ENCODE measurements at places on chromosomes 4 and X.

GRCh38 chrX:18457000-18457399 is 31.6 kb downstream of the CDKL5 start:
- no peak for DNase-seq

DNA sequence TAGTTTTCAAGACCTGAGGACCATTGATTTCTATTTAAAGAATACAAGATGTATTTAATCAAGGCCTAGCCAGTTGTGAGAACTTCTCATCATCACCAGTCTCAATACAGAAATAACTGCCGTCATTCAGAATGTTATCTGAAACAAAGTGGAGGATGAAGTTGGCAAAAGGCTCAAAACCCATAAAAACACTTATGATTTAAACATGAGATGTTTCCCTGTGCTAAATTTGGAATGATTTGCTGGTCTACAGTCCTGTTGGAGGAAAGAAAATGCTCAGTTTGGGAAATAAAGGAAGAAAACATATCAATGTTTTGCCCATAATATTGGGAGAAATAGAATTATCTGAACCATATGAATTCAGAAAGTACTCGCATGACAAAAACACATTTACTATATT is 192.2 kb downstream of the ADGRA3 start:
- DNase-seq = no peak

- no peak for DNase-seq
Observed at GRCh38 chr4:148124512-148124911, 317.7 kb downstream of the NR3C2 start.

GRCh38 chr4:7559741-7560395 is 125.1 kb upstream of the PSAPL1 start:
- DNase-seq = no peak

DNA sequence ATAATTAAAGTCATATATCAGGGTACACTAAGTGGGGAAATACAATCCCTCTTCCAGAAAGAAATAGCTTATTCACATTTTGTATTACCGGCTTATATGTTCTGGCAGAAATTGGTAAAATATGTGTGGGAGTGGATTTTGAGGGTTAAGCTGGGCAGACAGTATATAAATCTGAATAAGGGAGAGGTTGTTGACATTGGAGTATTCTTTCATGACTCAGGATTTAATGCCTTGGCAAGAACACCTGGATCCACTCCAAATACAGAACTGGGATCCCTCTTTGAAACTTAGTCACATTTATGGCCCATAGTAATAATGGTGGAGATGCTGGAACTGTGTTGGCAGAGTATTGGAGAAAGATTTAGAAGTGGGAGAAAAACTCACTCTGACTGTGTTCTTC is 54.3 kb upstream of the TET2 start:
- no peak for DNase-seq

GRCh38 chr4:95293014-95293413 is 255.8 kb downstream of the UNC5C start:
- DNase-seq = no peak

GRCh38 chrX:574251-574650 is 56.3 kb upstream of the SHOX start:
- no peak for DNase-seq

GRCh38 chrX:11423362-11423818 is 130.2 kb downstream of the AMELX start:
- peak; percentile 0 for DNase-seq

- DNase-seq = no peak
Observed at GRCh38 chr4:177947607-177948006, 505.4 kb upstream of the AGA start.

- no peak for DNase-seq
Observed at GRCh38 chrX:118574666-118575065, 79.1 kb downstream of the DOCK11 start.

All from SW 1271 (cell line).